Fibroblast of mammary gland (primary cell): ENCODE measurements at places on chromosomes 6 and 20.

DNA sequence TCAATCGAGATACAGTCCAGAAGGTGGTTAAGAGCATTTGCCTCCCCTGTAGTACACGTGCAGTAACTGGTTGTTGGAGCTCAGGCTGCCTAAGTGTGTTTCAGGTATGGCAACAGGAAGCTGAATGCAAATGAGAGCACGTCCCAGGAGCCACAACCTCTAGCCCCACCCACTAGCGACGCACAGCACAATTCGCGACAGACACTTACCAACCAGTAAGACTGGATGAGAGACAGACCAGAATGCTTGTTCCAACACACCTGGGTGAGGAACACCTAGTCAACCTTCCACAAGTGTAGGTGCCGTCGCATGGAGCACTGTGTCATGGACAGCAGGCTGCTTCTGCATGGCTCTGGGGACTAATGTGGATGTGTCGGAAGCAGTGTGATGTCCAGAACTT lies 7.2 kb upstream of the SERPINB1 start:
- DNase-seq = no peak

DNA sequence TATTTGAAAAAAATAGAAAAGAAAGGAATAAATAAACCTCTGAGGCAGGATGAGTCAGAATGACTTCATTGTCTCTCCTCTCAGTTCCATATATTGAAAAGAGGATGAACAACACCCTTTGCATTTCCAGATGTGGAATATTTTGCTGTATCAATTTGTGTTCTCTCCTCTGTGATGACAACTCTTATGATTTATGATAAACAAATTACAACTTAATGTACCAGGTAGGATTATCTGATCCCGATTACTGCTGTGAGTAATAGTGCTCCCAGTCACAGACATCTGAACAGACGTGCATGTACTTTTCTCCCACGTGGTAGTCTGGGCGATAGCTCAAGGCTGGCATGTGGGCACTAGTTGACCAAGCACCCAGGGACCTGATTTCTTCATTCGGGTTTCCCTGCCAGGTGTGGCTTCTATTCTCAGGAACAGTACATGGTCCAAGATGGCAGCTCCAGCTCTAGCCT lies 142.1 kb upstream of the SULF2 start:
- peak; percentile 84 for DNase-seq

DNA sequence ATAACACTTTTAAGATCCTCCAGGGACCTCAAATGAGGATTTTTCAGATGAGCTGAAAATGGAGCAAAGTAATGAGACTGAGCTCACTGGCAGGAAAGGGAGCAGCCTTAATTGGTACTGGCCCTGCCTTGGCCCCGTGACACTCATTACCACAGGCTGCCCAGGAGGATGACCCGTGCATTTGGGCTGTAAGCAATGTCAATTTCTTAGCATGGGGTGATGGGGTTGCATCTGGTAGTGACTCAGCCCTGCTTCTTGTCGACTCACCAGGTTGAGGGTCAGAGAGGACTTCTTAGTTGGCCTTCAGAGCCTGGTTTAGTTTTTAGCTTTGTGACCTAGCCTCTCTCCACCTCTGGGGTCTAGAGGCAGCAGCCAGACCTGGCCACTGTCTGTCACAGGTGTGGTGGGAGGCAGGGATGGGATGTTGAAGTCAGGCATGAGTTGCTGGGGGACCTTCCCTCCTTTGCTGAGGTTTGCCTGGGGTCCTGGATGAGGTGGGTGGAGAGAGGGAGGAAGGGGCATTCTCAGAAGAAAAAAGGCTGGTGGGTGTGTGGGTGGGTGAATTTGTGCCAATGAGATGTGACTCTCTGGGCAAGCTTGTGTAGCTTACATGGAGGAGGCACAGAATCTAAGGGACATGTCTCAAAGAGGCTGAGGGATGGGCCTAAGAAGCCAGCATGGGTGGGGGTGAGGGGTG lies 25.9 kb upstream of the EPB41L1 start:
- DNase-seq = peak; percentile 98

DNA sequence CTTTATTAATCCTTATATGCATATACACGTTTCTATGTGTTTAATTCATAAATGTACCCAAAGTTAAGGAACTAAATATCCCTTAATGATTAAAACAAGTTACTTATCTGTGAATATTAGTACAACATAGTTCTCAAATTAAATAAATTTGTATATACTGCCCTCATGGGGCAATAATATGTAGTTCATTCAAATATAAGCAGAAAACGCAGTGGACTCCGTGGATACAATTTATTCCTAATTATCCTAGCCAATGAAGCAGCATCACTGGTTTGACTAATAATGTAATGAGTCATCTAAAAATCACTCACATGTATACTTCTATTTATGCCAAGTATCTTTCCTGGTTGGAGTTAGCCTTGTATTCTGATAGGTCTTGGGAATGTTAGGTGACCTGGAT lies 111.6 kb downstream of the TBC1D32 start:
- peak; percentile 86 for DNase-seq

DNA sequence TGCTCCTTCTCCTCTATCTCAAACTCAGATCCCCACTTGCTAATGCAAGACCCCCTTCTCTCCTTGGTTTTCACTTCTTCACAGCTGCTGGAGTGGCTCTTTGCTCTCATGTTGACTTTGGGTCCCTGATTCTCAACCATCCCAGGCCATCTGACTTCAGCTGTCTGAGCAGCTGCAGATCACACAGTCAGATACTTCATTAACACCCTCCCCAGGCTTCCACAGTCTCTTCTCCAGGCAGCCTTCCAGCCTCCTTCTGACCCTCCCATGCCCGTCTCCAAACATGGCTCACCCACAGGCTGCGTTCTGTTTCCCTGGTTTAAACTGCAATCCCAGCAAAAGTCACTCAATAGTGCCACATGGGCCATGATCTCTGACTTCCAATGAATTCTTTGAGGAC lies 65.4 kb downstream of the HIVEP2 start:
- no peak for DNase-seq

DNA sequence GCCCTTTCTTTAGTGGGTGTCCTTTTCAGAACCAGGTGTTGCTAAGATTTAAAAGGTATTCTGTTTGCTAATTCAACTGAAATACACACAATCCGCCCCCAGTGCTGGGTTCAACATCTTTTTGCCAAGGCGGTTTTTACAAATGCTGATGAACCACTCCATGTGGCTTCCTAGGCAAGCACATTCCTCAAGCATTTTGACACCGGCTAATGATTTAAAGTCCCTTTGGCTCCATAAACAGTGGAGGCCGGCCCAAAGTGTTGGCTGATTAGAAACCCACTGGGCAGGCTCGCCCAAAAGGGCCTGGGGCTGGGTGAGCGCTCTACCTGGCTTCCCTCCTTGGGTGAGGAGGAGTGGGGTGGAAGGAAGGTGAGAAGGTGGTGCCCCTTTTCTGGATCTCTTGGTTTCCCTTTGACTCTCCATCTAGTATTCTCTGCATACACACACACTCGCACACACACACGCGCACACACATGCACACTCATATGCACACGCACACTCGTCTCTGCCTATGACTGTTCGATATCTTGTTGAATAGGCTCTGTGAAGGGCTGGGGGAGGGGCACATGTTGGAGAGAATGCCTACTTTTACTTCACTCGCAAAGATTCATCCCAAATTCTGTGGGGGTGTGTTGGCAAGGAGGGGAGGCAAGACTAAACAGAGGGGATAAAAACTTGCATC lies 66.7 kb upstream of the ARMC2 start:
- DNase-seq = peak; percentile 18

GRCh38 chr20:50609438-50609989 lies 81.8 kb downstream of the RIPOR3 start:
- no peak for DNase-seq

- DNase-seq = no peak
These were observed 86.3 kb downstream of the DACT2 start for GRCh38 chr6:168232989-168233874.

GRCh38 chr20:33299111-33299603 lies 16.1 kb downstream of the BPIFB1 start:
- peak; percentile 35 for DNase-seq

- no peak for DNase-seq
These were observed 44.2 kb downstream of the CHD6 start for GRCh38 chr20:41573955-41574354.

GRCh38 chr6:113650610-113650979 lies 206.6 kb upstream of the MARCKS start:
- no peak for DNase-seq

GRCh38 chr6:137640086-137640485 lies 145.9 kb upstream of the OLIG3 start:
- DNase-seq = no peak

DNA sequence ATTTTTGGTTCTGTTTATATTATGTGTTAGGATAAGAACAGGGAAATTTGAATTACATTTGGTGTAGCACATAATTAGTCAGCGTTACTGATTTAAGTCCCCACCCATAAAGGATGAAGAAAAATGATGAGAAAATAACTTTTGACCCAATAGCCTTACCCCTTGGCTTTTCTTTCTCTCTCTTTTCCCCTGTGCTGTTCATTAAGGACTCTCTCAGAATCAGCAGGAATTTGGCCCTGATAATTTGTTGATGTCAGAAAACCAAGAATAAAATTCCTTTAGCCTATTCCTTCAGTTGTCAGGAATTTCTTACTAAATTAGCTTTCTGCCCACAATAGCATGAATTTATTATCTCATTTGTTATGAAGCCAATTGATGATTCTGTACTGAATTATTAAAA lies 18.5 kb downstream of the PLCB1 start:
- DNase-seq = peak; percentile 11

GRCh38 chr6:161142957-161143296 lies 130.9 kb downstream of the AGPAT4 start:
- DNase-seq = no peak
